ENCODE measurements at places on chromosomes 7 and 10.

- no peak for DNase-seq
These were observed 319.3 kb upstream of the GHITM start for GRCh38 chr10:83820033-83820432.

- no peak for DNase-seq
These were observed 539.9 kb downstream of the DNAJB6 start for GRCh38 chr7:157876469-157877285.

GRCh38 chr7:92769394-92769699 lies 67.0 kb downstream of the CDK6 start:
- no peak for DNase-seq

DNA sequence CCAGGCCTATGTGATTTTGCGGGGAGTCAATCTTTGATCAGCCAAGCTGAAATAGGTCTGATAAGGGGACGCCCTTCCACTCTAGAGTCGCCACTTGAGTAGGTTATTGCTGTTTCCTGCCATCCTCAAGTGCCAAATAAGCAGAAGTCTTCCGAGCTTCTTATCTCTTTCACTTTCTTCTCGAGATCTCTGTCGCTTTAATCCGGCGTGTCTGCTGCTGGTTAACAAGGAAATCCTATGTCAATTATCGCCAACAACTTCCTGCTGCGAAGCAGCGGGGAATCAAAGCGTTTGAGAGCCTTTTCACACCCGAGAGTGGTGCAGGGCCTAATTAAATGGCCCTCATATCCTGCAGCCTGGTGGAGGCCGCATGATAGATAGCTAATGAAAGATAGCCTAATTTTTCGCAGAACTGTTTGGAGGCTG lies 215.9 kb downstream of the RAB11FIP2 start:
- no peak for DNase-seq

DNA sequence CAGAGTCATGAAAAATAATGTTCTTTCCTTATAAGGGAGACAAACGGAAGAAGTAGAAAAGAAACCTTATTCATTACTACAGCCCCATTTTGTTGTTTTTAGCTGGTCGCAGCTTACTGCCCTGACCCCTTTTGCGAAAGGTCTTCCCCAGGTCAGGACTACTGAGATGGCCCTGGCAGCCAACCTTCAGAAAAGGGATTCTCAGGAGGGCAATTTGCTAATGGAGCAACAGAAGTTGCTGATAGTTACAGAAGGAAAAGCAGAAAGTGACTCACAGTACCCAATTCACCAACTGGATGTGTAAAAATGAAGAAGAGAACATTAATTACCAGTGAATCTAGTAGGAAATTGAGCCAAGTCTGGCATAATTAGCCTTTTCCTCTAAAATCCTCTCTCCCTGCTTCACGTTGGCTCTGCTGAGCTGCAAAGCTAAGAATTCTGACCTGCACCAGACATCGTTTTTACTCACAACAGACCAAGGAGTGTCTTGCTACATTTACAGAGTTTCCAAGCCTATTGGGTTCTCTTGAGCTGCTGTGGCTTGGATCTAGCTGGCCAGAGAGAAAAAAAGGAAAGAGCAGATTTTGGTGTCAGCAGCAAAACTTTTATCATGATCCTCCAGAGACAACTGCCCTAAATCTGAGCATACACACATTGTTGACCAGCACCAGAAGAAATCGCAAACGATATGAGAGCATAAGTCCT lies 499.9 kb upstream of the FZD8 start:
- DNase-seq, result no peak
